ENCODE measurements at places on chromosomes 16 and 17.

- DNase-seq: no peak
Observed at GRCh38 chr17:61285526-61286320, 113.9 kb upstream of the TBX2 start.

DNA sequence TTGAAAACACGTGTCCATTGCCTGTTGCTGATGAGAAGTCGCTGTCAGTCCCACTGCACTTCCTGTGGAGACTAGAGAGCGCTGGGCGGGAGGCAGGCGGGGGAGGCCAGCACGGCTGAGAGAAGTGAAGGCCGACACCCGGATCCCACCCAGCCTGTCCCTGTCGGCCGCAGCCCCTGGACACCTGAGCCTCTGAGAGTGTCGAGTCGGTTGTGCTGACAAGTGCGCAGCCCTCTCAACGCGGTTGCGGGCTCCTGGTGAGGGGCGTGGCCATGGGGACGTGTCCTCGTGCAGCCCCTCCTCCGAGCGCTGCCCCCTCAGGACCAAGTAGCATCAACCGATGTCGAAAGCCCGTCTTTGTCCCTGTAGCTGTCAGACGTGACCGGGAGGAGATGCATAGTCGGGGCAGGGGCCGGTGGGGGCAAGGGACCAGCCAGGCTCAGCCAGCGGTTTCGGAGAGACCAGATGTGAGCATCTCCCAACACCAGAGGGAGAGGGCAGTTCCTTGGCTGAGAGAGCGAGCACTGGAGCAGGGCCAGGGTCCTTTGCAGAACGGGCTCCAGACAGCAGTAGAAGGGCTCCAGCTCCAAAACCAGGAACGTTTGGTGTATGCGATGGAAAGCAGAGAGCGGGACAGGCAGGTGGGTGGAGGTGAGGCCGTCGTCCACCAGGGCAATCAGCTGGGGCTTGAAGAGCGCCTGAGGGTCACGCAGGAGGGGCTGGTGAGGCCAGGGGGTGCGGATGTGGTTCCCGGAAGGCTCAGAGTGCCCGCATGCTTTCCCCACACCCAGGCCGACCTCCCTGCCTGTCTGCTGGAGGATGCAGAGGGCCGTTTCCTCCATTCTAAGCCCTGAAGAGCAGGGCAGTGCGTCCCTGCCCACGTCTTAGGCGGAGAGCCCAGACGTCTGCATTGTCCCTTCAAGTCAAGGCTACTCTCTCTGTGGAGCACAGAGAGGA lies 43.3 kb upstream of the CHMP6 start:
- no peak for DNase-seq

DNA sequence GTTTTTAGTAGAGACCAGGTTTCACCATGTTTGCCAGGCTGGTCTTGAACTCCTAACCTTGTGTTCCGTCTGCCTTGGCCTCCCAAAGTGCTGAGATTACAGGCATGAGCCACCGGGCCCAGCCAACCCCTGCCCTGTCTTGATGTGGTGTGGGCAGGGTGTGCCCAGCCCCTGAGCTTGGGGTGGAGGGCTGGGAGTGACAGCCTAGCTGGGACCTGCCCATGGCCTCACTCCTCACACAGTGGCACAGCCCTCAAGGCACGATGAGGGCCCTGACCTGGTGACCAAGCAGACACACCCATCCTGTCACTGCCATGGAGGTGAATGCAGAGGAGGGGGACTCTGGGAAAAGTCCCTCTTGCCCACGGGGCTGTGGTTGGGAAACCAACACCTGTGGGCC lies 3.0 kb downstream of the IL32 start:
- no peak for DNase-seq

DNA sequence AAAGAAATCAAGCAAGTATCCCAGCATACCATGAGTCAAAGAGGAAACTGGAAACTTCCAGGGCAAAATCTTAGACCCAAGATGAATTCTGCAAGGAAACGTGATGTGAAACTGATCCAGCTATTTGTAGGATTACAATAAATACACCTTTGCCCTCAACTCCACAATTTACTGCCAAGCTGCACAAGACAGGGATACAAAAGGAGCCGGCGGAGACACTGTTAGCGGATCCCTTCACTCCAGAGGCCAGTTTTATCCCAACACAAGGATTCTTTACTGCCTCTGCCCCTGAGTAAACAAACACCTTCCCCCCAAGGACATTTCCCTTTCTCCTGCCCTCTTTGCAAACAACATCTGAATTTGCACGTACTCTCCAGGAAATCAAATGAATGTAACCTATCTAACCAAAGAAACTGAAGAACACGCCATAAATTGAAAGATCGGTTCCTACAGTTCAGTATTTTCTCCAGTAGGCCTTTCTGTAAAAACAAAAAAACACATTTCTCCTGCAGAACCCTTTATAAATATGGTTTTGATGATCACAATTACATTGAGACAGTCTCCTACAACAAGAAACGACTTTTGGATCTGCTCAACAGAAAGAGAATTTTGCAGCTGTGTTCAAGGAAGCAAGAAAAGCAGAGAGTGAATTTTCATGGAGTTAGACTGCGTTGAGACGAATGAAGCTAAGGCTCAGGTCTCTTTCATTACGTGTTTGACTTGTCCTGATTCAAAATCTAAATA lies 1.4 kb upstream of the CBX2 start:
- DNase-seq: no peak

- no peak for DNase-seq
Observed at GRCh38 chr17:61766520-61766919, 96.8 kb downstream of the BRIP1 start.

DNA sequence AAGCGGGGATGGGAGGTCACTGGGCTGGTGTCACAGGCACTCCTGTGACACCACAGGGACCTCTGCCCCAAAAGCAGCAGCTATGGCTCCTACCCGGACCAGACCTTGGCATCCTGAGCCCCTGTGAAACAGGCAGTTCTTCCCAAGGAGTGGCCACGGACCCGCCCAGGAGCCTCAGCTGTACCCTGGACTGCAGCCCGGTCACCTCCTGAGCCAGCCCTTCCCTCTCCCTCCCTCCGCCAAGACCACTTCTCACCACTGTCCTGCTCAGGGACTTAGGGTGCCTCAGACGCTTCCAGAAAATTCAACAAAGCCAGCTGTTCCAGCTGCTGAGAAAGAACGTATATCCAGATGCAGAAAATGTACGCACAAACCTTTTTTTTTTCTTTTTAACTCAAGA lies 13.9 kb upstream of the NCBP3 start:
- no peak for DNase-seq

GRCh38 chr17:49031965-49032928 lies 35.1 kb downstream of the IGF2BP1 start:
- peak; percentile 75 for DNase-seq

DNA sequence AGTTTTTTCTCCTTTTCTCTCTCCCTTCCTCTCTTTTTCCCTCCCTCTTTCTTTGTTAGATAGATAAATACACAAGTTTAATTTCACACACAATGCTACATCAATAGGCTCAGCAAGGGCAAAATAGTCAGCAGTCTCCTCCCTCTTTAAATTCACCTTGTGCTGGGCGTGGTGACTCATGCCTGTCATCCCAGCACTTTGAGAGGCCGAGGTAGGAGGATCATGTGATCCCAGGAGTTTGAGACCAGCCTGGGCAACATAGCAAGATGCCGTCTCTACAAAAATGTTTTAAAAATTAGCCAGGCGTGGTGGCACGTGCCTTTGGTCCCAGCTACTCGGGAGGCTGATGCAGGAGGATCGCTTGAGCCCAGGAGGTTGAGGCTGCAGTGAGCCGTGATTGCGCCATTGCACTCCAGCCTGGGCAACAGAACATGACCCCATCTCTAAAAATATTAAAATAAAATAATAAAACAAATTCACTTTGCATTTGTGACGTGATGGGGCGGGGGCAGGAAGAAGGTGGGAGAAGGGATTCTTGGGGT lies 27.4 kb downstream of the IL21R start:
- no peak for DNase-seq

DNA sequence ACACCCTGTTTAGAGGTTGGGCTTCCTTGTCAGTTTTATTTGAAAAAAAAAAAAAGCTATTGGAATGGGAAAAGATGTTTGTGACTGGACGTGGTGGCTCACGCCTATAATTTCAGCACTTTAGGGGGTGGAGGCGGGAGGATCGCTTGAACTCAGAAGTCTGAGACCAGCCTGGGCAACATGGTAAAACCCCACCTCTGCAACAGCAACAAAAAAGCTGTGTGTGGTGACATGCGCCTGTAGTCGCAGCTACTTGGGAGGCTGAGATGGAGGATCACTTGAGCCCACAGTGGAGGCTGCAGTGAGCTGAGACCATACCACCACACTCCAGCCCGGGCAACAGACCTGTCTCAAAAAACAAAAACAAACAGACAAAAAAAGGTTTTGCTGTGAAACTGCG lies 66.1 kb upstream of the SIAH1 start:
- no peak for DNase-seq

GRCh38 chr16:4846503-4846900 lies 586 bp downstream of the GLYR1 start:
- no peak for DNase-seq

DNA sequence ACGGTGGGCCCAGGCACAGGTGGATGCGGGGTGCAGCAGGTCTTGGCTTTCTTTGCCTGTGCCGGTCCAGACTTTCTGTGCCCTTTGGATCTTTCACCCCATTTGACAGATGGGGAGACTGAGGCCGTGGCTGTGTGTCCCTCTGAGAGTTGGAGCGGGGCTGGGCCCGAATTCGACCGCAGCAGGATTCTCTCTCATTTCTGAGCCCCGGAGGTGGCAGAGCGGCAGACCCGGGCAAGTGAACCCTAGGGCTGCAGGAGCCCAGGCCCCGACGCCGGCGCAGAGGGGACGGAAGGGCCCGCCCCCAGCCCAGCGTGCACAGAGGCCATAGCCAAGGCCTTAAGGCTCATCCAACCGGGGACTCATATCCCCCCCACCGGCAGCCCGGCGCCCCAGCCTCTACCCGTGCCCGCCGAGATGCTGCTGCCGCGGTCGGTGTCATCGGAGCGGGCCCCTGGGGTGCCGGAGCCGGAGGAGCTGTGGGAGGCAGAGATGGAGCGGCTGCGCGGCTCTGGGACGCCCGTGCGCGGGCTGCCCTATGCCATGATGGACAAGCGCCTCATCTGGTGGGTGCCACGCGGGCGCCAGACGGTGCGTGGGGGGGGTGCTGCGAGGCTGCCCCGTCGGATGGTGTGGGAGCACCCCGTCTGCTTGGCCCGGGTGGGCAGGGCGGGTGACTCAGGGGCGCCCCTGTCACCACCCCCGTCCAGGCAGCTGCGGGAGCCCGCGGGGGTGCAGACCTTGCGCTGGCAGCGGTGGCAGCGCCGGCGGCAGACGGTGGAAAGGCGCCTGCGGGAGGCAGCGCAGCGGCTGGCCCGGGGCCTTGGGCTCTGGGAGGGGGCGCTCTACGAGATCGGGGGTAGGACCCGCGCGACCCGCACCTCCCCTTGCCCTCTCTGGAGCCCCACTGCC lies 857 bp downstream of the TMC8 start:
- no peak for DNase-seq

DNA sequence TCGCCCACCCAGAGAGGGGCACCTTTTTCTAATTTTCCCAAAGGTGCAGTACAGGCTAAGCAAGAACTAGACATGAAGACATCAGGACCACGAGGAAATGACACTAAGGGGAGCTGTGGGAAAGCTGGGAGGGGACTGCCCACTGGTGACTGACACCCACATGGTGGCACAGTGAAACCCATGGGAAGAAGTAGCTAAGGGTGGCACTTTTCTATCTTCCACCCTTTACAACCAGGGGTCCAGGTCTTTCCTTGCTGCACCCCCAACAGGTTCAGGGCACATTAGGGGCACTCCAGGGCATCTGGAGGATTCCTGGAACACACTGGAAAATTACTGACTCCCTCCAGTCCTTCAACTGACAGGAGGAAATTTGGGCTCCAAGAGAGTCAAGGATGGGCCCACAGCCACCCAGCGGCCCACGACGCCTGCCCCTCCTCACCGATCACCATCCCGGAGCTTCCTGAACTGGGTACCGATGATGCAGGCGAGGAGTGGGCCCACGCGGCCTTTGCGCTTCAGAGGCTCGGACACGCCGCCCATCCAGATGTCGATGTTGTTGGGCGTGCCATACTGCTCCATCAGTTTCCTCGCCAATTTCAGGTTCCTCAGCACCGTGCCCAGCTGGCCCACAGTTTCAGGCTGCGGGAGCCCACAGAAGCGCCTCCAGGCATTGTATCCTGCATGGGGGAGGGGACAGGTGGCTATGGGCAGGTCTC lies 9.4 kb downstream of the MPO start:
- no peak for DNase-seq

DNA sequence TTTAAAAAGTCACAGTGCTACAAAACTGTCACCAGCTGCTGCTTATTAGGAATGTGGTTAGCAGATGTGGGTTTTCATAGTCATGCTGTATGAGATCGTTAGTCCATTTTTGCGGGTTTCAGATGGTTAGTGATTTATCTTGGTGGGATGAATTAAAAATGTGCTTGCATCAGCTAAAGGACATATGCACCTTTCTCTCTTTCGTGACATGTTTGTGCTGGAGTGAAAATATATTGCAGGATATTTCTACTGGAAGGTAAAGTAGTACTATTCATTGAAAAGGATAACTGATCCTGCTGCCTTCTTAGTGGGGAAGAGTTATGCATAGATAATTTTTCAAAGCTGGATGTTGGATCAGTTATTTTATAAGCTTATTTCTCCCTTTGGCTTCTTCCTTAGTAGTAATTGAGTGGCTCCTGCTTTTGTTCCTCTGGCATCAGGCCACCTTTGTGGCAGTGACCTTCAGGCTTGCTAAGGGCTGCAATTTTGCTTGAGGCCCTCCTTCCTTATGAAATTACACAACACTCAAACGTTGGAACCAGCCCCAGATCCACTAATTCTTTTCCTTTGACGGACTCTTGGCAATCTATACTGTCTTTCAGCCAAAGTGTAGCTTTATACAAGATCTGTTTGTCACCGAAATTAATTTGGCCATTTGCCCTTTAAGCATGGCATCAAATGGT lies 7.5 kb upstream of the SNTB2 start:
- peak; percentile 82 for DNase-seq
